ENCODE measurements at places on chromosomes 4 and X.

DNA sequence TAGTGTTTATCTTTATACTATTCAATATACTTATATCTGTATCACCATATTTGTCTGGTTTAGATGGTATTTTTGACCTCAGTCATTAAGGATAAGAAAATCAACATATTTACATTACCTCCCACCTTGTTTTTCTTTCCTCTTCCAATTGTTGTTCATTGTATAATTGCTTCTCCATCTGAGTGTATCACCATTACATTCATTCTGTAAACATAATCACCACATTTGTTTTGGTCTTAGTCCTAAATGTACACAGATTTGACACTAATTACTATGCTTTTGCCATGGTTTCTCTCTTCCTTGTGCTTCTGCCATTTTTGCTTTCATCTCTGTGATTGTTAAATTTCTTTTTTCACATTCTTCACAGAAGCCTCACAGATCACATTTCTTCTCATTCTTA is 12.7 kb downstream of the ARMCX6 start:
- no peak for DNase-seq

GRCh38 chrX:43898406-43899035 is 16.3 kb upstream of the MAOB start:
- no peak for DNase-seq

DNA sequence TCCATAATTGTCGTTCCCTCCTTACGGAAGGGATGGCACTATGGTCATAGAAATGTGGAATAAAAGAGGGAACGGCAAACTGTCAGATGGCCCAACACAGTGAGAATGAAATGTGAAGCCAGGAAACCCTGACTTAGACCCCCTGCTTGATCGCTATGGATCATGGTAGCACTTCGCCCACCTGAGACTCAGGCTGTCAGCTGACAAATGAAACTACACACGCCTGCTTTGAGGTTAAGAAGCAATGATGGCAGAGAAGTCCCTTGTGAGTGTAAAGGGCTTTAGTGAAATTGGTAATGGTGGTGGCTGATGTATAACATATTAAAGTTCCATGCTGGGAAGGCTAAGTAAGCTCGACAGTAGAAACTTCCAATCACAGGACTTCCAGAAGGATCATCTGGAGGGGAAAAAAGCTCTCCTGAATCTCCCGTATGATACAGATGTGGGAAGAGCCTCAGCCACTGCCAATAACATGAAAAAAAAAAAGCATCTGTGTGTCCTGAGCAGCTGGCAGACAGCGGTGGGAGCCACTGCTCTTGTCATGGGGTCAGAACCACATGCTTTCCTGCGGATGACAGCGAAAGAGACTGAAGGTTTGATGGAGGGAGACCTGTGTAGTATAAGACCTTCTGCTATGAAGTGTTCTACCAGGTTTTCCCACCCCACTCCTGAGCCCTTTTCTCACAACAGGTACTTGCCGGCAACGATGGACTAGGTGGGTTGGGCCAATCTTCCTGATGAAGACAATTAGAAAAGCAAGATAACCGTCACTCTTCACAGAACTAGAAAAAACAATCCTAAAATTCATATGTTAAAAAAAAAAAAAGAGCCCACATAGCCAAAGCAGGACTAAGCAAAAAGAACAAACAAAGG is 107.6 kb downstream of the AFAP1 start:
- DNase-seq, result no peak

- no peak for DNase-seq
Observed at GRCh38 chr4:102324730-102325129, 20.6 kb downstream of the SLC39A8 start.
